ENCODE measurements at places on chromosomes 1 and 21.

GRCh38 chr1:97013136-97013535 lies 291.6 kb downstream of the PTBP2 start:
- DNase-seq: peak; percentile 15

GRCh38 chr1:19439464-19440171 lies 45.7 kb downstream of the CAPZB start:
- peak; percentile 67 for DNase-seq

DNA sequence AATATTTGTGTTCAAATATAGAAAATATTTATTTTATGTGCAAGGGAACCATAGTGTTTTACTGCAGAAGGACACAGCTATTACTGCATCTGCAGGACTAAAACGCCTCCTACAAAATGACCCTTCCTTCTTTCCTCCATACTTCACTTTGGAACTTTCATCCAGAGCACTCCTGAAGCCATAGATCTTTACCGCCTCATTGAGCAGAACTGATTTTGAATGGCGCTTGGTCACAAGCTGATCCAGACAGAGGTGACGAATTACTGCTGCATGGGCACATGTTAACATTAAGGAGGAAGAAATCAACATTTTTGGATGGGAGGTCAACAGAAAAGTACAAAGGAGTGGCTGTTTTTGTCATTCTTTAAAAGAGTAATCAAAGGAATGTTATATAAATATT lies 931.6 kb downstream of the NCAM2 start:
- peak; percentile 54 for DNase-seq

- DNase-seq: peak; percentile 25
Measured at GRCh38 chr1:240107058-240107684, 15.5 kb downstream of the FMN2 start.

DNA sequence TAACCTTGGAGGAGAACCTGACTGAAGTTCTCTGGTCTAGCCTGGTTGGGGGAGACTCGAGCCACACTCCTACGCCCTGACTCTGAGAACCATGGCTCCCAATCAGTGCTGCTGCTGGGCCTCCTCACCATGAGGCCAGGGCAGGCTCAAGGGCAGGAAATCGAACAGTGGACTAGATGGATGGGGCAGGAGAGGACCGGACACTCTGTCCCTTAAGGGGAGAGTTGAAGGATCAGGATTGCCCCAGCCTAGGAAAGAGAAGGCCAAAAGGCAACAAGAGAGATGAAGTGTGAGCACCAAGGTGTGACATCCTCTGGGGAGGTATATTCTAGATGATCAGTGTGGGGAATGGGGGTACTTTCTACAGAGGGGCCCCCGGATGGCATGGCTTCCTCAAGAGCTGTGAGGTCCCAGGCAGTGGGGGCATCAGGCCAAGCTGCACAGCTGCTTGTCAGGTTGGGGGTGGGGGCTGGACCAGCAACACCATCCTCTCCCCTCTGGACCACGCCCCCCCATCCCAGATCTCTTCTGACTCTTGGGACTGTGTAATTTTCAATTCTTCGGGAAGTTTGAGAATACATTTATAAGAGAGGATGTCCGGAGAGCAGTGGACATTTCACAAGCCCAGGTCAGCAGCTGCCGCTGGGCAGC lies 34.0 kb downstream of the MX1 start:
- no peak for DNase-seq

DNA sequence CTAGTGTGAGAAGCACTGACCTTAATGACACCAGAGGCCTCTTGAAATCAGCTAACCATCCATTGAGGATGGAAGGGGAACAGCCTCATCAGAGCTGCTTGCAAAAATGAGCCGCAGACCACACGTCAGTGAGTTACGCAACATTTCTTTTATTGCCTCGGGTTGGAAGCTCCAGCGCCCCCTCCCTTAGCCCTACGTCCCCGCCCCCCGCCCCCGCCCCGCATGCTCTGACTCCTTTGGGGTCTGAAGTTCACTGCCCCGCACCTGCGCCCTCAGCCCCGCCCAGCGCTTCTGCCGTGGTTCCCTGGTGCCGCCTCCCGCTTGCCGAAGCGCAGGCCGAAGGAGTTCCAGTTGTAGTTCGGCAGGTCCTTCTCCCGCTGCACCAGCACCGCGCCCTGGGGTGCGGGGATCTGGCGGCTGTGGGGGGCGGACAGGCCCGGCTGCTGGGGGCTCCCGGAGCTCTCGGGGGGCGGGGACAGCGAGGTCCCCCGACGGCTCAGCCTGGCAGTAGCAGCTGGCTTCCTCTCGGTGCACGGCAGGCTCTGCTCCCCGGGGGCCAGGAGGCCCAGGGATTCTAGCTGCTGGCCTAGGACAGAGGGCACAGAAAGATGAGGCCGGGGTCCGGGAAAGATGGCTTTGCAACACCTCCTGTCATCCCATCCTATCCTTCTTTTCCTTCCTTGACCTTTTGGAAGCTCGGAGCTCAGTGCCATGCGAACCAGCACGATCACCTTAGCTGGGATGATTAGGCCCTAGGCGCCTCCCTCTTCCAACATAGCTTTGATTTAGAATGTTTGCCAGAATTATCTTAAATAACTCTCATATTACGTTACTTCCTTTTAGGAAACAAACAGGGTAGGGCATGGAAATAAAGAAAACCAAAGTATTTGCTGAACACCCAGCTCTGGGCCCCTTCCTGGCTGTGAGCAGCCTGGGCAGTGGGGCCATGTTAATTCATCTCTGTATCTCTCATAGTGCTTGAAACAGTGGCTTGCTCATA lies 5.8 kb downstream of the KISS1 start:
- DNase-seq: peak; percentile 71

DNA sequence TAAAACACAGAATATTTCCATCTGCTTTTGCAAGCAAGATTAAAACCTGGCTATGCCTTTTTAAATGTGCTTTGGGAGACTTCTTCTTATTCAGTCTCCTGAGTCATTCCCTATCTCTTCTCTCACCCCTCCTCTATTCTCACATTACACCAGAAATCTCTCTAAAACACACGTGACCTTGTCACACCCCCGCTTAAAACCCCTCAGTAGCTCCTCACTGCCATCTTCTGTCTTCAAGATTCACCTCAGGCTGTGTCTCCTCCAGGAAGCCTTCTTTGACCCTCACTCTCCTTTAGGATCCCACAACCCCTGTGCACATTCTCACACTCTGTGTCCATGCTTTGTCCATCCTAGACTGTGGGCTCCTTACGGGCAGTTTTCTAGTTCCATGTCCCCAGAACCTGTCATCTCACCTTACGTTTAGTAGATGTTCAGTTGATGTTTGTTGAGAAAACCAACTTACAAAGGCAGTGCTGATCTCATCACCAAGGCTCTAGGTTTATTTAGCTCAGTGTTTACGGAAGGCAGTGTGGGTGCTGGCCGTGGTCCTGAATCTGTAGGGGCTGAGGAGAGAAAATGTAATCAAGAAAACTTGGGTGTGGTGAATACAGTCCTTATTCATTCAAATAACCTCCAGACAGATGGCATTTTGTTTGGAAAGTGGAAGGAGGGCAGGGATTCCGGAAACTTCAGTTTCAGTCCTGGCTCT lies 143.5 kb downstream of the DMRTA2 start:
- peak; percentile 75 for DNase-seq

- DNase-seq: peak; percentile 67
Measured at GRCh38 chr1:161998811-161999210, 24.9 kb downstream of the OLFML2B start.

DNA sequence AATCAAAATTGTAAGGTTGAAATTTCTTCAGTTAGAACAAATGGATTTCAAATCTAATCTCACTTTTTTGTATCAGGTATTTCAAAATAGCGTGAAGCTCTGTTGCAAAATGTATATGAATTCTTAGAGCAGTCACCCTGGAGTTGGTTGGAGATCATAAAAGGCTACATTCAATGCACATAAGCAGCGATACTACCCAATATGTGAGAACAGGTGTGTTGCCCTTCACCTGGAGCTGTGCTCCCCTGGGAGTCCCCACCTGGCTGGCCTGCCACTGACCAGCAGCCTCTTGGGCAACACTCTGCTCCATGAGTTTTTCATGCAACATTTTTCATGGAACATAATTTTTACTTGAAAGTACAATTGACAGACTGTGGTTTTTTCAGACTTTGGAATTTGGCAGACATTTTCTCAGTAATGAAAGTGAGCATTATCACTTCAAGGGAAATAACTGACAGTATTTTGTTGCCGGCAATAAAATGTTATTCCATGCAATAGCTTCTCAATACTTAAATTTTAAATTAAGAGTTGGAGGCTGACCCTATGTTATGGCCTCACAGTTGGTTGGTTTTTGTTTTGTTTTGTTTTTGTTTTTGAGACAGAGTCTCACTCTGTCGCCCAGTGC lies 95.1 kb downstream of the ST3GAL3 start:
- no peak for DNase-seq

GRCh38 chr21:46157396-46157986 lies 2.1 kb upstream of the FTCD start:
- DNase-seq: no peak
